Adrenal gland (tissue), 19 donors: ENCODE measurements at places on chromosomes 13 and 19. TPM values are rescaled to one million over a fixed set of nuclear protein-coding genes. Genes with fewer than 3 reads are reported as not detected.
A peak's percentile ranks its signal among the peaks of the same experiment; 100 is the strongest.

GRCh38 chr13:47929156-47929555, 71.9 kb downstream of the SUCLA2 start:
- no peak for DNase-seq

GRCh38 chr13:72726726-72727416, 558 bp downstream of the MZT1 start:
- peak; percentile 16 for DNase-seq

- peak; percentile 54 for DNase-seq
Observed at GRCh38 chr19:661427-662196, 1.4 kb downstream of the RNF126 start.

DNA sequence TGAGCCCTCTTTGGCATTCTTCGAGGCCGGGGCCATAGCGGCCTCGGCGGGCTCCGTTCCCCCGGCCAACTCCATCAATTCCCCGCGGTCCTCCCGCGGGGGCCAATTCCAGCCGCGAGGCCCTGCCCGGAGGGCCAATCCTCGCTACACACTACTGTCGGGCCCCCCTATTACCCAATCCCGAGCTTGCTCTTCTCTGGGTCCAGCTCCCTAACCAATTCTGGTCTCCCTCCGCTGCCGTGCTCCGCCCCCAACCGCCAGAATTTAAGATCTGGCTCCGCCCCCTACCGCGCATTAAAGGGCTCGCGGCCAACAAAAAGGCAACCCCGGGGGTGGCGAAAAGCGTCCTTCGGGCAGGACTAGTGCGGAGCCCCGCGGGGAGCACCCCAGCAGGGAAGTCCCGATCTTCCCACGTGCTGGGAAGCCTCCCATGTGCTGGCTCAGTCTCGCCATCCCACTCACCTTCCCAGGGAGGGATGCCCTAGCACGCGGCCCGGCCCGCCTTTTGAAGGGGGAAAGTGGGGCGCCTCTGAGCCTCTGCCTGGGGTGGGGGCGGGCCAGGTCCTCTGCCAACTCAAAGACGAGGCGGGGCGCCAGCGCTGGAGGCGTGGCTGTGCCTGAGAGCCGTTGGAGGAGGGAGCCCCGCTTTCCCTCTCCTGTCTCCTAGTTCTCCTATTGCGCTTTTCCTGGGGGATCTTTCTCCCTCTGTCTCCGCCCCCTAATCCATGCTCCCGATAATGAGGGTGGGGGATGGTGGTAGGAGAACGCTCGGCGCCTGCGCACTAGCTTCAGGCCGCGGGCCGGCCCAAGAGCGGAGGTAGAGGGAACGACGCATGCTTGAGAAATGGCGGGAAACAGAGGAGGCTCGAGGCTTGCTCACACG, 3.5 kb downstream of the LIPE start:
- peak; percentile 97 for DNase-seq

DNA sequence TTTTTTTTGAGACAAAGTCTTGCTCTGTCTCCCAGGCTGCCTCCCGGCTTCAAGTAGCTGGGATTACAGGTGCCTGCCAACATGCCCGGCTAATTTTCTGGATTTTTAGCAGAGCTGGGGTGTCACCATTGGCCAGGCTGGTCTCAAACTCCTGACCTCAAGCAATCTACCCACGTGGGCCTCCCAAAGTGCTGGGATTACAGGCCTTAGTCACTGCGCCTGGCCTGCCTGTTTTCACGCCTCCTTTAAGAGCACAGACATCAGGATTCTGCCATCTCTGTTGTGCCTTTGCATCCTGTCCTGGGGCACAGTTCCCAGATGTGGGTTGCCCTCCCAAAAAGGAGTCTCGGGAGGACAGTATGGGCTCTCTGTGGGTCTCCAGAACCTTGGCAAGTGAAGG, 2.5 kb upstream of the PRAM1 start:
- no peak for DNase-seq

- no peak for DNase-seq
Observed at GRCh38 chr13:85283408-85283807, 515.8 kb downstream of the SLITRK6 start.

GRCh38 chr19:38213911-38214625, 10.0 kb downstream of the DPF1 start:
- DNase-seq: no peak

DNA sequence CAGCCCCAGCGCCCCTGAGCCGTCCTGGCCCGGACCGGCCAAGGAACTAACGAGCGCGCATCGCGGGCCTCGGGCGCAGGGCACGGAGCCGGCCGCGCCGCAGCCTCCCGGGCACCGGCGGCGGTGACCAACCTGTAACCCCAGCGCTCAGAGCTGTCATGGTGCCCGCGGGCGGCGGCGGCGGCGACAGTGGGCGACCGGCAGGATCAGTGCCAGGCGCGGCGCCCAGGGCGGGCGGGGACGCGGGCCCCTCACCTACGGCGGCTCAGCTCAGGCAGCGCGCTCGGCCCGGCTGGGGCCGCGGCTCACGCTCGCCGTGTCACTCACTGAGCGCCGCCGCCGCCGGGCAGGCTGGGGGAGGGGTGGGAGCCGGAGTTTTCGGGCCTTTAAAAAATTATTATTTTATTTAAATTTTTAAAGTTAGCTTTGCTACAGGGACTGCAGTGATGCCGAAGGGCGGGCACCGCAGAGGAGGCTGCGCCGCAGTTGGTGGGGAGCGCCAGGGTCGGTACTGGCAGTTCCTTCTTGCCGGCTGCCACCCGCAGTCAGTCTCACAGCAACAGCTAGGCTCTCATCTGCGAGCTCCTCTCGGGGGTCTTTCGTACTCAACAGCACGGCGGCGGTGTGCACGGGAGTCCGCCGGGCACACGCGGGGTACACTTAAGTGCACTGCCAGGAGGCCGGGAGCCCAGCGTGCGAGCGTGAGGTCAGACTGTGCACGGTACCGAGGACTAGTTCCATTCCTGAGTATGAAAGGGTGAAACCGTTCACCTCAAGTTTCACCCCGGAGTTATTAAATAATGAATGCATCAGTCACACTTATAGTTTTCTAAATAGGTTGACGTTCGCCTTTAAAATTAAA, at the start of gene NALCN:
Gene NALCN, minus strand, starts transcription at position 328 of the 862 bp plus-strand sequence. CDS start 17,382 bp downstream, outside the sequence.
- peak; percentile 32 for DNase-seq

Gene C19orf12
- 68.5 TPM for total RNA-seq
